DMS153 (cell line): ENCODE measurements at places on chromosomes 4 and X.

DNA sequence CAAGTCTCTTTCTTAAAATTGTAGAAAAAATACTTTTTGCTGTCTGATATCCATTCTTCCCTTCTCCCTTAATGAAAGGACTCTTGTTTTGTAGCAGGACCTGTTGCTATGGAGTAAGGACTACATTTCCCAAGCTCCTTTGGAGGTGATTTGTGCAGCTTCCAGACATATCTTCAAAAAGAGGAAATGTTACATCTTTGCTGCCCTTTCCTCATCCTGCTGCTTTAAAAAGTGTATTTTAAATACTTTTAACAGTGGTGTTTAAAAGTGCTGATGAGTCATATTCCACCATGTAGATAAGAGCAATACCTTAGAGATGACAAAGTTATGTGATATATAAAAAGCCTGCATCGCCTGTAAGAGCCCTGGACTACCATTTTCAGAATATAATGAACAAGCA lies 98.7 kb downstream of the CFAP299 start:
- DNase-seq = no peak

GRCh38 chr4:10015140-10015753 lies 6.0 kb downstream of the SLC2A9 start:
- no peak for DNase-seq

DNA sequence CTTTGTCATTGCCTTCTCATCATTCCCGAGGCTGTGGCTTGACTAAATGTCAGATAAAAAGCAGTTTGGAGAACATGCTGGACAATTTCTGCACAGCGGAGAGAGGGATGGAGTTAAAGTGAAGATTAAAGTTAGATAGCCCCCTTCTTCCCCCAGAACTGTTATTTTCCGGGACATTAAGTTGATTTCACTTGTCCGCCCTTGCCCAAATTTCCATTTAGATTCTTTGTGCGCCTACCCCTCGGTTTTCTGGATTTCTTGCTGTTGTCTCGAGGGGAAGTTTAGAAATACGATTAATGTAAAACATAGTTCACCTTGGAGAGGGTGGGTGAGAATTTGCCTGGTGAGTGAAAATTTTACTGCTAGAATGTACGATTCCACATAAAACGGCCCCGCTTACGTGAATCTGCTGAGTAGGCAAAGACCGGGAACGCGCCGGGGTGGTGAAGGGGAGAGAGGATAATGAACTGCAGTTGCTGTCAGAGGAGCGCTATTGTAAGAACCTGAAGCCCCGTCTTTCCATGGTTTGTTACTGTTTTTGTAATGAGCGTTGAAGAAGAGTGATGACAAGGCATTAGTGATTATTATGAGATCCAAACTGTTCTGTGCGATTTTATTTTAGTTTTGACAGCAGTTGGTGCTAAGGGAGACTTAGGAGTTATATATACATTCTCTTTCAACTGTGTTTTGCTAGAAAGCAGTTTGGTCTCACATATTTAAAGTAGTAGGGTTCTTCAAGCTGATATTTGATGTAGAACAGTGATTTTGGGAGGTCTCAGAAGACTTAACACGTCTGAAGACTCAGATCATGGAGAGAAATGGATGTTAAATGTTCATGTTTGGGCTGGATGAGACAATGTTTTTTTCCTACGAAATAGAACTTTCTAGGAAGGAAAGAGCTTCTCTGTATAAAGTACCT lies 73.0 kb downstream of the AFF1 start:
- no peak for DNase-seq

DNA sequence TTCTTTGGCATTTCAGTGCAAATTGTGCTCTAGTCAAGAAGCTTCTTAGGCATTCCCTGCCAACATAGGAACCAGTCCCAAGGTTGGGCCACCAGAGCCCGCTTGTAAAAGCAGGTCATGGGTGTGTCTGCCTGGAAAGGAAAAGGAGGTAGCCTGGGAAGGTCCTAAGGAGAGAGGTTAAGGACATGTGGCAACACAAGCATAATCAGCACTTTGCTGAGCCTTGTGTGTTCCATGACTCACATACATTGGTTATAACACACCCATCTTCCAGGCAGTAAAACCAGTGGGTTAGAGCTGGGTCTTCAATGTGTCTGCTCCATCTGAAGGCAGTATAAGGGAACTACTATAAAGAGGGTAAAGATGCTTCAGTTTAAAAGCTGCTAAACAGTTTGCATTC lies 165.0 kb downstream of the FHIP1A start:
- no peak for DNase-seq

- no peak for DNase-seq
Observed at GRCh38 chr4:14035076-14035475, 407.6 kb upstream of the BOD1L1 start.

- DNase-seq = no peak
Observed at GRCh38 chrX:48507246-48507645, 1.5 kb upstream of the PORCN start.

DNA sequence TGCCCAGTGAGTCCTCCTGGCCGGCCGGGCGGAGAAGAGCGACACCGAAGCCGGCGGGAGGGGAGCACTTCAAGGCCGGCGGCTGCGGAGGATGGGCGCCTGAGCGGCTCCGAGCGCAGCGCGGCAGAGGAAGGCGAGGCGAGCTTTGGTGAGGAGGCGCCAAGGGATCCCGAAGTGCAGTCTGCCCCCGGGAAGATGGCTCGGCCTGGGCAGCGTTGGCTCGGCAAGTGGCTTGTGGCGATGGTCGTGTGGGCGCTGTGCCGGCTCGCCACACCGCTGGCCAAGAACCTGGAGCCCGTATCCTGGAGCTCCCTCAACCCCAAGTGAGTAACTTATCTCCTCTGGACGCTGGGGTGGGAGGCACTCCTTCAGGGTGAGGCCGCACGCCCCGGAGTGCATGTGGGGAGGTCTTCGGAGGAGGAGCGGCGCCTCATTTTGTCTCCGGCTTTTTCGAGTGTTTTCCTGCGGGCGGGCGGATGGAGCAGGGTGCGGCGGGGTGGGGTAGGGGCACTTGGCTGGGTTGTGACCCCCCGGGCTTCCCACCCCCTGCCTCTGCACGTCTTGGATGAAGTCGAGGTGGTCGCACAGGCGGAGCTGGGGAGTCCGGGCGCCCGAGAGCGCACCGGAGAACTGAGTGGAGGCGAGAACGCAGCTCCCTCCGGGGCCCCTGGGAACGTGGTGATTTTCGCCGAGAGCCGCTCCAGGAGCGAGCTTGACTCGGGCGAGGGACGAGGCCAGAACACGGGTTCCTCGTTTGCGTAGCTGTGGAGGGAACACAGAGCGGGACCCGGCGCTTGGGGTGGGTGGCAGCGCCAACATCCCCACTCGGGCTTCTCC lies 979 bp downstream of the EFNB1 start:
- no peak for DNase-seq

- DNase-seq = peak; percentile 52
Observed at GRCh38 chr4:25376754-25377571, at the start of gene ANAPC4. TSS of gene ANAPC4 (plus strand) at chr4:25377263. CDS start at chr4:25377428, 165 bp downstream.

DNA sequence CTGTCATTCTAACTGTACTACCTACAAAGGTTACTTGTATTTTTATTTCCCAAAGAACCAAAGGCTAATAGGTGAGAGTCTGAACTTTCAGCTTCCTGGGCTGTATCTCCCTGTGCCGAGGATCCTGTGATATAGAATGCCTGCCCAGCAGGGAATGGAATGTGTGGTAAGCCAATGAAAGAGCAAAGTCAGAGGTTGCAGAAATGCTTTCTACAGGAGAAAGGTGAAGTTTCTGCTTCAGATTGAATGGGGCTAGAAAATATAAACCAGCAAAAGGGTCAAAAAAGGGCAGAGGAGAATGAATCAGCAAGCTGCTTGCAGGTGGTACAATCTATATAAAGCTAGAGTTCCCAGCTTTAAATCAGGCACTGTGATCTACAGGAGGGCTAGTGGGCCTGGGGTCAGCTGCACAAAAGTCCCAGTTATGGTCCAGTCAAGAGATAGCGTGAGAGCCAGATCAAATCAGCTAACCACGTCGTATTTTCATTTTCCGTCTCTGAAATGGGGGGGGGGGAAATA lies 146.1 kb downstream of the DCTD start:
- no peak for DNase-seq

- DNase-seq = no peak
Observed at GRCh38 chr4:151850791-151851213, 90.0 kb upstream of the GATB start.

DNA sequence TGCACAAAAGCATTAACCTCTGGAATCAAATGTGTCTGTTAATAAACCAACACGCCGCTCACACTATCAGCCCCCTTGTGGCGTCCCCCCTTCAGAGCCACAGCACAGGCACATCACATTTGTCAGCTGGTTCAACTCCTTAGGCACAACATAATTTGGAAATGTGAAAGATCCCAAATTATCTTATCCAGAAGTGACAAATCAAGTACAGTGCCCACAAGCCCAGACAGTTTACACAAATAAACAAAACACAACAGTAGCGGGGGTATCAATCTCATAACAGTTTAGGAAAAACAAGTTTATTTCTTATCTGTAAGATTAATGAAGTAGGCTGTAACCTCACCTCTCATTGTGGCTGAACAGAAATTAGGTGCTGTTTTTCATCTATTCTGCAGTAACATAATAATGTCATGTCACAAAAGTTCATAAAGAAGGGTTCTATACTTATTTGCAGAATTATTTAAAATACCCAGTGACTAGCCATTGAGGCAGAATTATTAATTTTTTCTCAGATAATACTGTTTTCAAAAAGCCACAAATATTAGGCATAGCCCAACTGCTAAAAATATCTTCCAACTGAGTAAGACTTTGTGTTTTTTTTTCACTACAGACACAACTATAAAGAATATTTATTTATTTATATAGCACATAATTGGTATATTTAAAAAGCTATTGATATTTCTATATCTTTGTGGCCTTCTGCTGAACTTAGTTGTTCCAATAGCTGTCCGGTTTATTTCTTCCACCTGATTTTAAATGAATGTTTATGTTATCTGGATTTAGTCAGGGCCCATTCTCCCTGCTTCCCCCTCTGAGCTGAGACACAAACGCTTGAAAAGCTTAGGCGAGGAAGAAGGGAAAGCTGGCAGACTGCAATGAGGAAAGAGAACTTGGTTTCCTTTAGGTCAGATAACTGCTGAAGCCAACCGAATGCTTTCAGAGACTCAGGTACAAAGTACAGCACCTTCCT lies 214.7 kb downstream of the QDPR start:
- DNase-seq = no peak

DNA sequence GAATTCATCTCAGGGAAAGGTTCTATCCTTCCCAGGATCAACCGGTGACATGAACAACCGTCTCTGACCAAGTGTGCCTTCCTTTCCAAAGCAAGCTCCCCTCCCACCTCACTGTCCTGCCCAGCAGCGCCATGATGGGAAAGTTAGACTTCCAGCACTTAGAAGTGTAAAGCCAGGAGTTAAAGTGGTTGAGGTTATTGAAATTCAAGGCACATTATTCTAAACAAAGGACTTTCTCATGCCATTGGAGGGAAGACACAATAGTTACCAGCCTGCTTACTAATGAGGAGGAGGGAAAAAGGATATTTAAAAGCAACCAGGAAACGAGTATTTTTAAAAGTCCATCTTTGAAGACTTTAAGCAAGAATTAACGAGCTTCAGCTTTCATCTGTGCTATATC lies 96.8 kb downstream of the NSUN7 start:
- no peak for DNase-seq

- DNase-seq = no peak
Observed at GRCh38 chrX:3963980-3964379, 250.5 kb upstream of the PRKX start.

DNA sequence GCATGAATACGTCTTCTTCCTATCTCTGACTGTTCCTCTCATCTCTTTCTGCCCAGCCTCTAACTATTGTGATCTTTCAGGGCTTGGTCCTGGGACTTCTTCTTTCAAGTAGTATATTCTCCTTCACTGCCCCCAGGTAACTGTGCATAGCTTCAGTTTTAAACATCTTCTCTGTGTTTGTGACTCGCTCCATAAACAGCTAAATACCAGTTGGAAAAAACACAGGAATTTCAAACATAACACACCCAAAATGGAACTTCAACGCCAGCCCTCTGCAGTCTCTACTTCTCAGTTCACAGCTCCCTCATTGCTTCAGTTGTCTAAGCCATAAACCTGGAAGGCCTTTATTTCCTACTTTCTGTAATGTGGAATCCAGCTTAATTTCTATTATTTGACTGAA lies 16.6 kb downstream of the TRIML2 start:
- DNase-seq = no peak

DNA sequence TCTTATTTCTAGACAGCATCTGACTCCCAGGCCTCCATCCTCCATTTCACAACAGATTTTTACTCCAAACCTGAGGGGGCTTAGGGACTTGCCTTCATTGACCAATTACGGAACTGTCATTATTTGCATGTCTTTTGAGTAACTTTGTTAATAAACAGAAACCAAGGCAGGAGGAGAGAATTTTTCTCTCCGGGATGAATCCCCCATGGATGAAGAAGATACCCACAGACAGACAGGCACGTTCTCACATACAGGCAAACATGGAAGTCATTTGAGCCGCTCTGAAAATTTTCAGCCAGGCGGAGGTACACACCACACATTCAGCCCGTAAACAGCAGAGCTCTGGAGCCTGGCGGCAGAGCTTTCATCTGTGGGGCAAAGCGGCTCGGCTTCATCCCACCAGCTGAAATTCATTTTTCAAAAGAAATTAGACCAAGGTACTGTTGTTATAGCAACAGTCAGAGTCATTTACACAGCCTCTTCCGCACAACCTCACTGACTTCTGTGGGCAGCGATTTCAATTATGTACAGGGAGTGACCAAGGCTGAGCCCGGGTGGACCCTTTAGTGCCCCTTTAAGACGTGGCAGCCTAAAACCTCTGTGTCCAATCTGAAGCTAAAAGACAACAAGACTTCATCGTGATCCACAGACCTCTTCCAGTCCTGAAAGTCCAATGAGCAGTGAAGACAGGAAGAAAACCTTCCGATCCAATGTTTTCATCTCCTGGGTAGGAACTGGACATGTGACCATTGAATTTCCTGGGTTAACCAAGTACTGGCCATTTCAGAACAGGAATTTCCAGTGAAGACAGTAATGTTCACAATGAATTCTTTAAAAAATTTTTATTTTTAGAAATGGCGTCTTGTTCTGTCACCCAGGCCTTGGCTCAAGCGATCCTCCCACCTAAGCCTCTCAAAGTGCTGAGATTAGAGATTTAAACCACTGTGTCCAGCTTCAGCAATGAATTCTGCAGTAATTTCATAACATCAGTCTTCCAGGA lies 237.0 kb downstream of the MGST2 start:
- DNase-seq = no peak

- no peak for DNase-seq
Observed at GRCh38 chr4:40173470-40173875, 23.4 kb upstream of the RHOH start.

- peak; percentile 60 for DNase-seq
Observed at GRCh38 chr4:81466841-81467671, 4.7 kb downstream of the RASGEF1B start.

DNA sequence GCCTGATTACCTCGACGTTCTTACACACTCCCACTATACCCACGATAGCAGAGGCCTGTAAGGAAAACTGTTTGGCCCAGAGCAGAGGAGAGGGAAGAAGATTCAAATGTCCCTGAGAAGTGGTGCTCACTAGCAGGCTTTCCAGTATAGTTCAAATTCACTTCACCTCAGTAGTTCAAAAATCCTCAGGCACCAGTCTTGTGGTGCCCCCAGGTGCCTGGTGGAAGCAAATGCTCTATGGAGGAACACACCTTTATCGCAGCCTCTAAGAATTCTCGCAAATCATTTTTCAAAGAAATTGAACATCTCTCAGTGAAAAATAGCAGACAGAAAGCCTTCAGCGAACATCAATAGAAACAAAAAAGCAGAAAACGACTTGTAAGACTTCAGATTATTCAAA lies 12.2 kb upstream of the MTMR1 start:
- peak; percentile 41 for DNase-seq

- no peak for DNase-seq
Observed at GRCh38 chr4:141513866-141514265, 122.5 kb upstream of the IL15 start.
